Subcutaneous preadipocyte (primary cell): ENCODE measurements at places on chromosomes 12 and 14. TPM values are rescaled to one million over a fixed set of nuclear protein-coding genes. Genes with fewer than 3 reads are reported as not detected.

The MDP1 gene
- total RNA-seq, result 10.8 and 14.7 TPM in 2 replicates

The ANGEL1 gene
- 8.1 and 9.4 TPM in 2 replicates for total RNA-seq

The SLC5A8 gene
- not detected in 2 replicates for total RNA-seq

The SDS gene
- total RNA-seq, result not detected in 2 replicates

The GLS2 gene
- under 0.01 TPM in 1 of 2 replicates, not detected in the other for total RNA-seq

The ST8SIA1 gene
- total RNA-seq, result 2.2 and 4.0 TPM in 2 replicates

The CEP128 gene
- total RNA-seq, result 5.1 and 9.8 TPM in 2 replicates

The AGAP2 gene
- under 0.01 and 0.39 TPM in 2 replicates for total RNA-seq

The SDR39U1 gene
- total RNA-seq, result 9.6 and 12.9 TPM in 2 replicates

The FSCB gene
- total RNA-seq, result not detected in 2 replicates

The ANO4 gene
- total RNA-seq, result 1.8 and 4.3 TPM in 2 replicates

The GRIP1 gene
- total RNA-seq, result under 0.01 TPM in 1 of 2 replicates, not detected in the other

The FBRSL1 gene
- total RNA-seq, result 3.3 and 14.7 TPM in 2 replicates

The SLC17A8 gene
- under 0.01 TPM in 1 of 2 replicates, not detected in the other for total RNA-seq

The LARP4 gene
- total RNA-seq, result 29.8 and 34.6 TPM in 2 replicates

The CLEC9A gene
- not detected in 2 replicates for total RNA-seq

The UBE3B gene
- total RNA-seq, result 23.9 and 34.6 TPM in 2 replicates

The OR6S1 gene
- not detected in 2 replicates for total RNA-seq

The HOXC10 gene
- total RNA-seq, result 6.6 TPM in 1 of 2 replicates, not detected in the other

The EIF2S3B gene
- total RNA-seq, result 1.6 and 6.2 TPM in 2 replicates

The RPS29 gene
- total RNA-seq, result 1,157 and 6,182 TPM in 2 replicates

The GAS2L3 gene
- 33.1 and 56.7 TPM in 2 replicates for total RNA-seq

The KRT71 gene
- not detected in 2 replicates for total RNA-seq

The ACOT4 gene
- 0.20 and 0.73 TPM in 2 replicates for total RNA-seq

The GPRC5A gene
- 4.0 and 13.9 TPM in 2 replicates for total RNA-seq

The CEBPE gene
- not detected in 2 replicates for total RNA-seq

The CPM gene
- 6.3 and 19.8 TPM in 2 replicates for total RNA-seq

The DTX1 gene
- total RNA-seq, result 0.20 and 0.73 TPM in 2 replicates

The KRT83 gene
- total RNA-seq, result not detected in 2 replicates
